ENCODE measurements at places on chromosomes 13 and 19.

DNA sequence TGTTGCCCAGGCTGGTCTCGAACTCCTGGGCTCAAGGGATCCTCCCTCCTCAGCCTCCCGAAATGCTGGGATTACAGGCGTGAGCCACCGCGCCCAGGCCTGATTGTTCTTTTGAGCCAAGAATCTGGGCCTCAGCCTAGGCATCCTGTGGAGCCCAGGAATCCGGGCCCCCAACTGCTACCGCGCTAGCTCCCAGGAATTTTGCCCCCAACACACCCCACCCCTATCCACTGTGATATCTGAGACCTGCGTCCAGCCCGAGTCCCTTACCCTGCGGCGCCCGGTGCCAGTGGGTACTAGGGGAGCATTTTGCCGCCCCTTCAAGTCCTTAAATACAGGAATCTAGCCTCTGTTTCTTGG, 838 bp upstream of the MYADM start:
- no peak for DNase-seq

GRCh38 chr13:74134221-74134776, at the start of gene KLF12:
Gene KLF12, minus strand, starts transcription at chr13:74134404.
- peak; percentile 98 for DNase-seq

GRCh38 chr19:18700501-18701249, 17.2 kb downstream of the CRTC1 start:
- DNase-seq, result peak; percentile 81

DNA sequence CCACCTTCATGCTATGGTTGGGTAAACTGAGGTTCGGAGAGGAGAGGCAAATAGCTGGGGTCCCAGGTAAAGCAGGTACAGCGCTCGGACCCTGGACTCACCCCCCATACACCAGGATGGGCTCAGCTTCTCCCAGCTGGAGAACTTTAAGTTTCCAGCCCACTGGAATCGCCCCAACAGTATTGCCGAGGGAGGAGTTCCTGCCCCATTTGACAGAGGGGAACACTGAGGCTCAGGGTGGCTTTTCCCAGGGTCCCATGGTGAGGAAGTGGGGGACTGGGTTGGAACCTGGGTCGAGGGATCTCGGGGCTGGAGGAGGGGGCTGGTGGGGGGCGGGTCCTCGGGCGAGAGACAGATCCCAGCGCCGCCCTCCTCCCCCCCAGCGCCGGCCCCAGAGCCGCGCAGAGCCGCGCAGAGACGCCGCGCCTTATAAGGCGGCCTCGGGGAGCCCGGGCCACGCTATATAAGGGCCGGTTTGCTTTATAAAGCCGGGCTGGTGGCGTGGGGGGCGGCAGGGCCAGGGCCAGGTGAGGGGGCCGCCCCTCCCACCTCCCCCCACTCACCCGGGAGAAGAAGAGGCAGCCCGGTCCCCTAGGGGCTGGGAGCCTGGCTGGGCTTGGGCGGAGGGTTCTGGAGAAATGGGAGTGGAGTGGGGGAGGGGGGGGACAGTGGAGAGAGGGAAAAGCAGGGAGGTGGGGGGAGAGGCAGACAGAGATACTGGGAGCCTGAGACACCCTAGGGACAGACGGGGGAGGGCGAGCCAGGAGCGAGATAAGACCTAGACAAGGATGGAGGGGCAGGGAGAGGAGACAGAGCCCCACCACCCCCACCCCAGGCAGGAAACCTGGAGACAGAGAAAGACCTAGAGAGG, 1.1 kb downstream of the CNN1 start:
- DNase-seq, result no peak

- no peak for DNase-seq
Observed at GRCh38 chr19:35438527-35438926, 9.5 kb upstream of the FFAR2 start.

DNA sequence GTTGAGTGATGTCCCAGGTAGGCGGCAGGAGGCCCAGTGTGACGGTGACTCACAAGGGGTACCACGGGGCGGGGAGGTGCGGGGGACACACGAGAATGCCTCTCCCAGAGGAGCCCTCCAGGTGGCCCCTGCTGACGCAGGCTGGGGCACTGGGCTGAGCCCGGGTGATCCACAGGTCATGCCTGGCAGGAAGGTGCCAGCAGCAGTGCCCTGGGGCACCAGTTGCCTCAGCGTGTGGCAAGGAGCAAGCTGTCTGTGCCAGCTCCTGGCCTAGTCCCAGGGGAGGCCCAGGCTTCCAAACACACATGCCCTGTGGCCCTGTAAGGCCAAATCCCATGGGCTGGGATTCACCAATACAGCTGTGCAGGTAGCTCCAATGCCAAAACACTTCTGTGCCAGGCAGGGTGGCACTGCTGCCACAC, 28.0 kb downstream of the AKT2 start:
- no peak for DNase-seq

- DNase-seq, result no peak
Observed at GRCh38 chr13:49326222-49326917, 78.6 kb downstream of the CDADC1 start.

GRCh38 chr13:99066219-99066618, 88.4 kb upstream of the DOCK9 start:
- no peak for DNase-seq

DNA sequence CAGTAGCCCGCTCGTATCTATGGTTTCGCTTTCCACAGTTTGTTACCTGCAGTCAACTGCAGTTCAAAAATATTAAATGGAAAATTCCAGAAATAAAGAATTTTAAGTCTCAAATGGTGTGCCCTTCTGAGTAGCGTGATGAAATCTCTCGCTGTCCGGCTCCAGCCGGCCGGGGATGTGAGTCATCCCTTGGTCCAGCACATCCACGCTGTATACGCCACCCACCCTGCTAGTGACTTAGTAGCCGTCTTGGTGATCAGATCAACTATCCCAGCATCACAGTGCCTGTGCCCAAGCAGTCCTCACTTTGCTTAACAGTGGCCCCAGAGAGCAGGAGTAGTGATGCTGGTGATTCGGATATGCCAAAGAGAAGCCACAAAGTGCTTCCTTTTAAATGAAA, 40.0 kb downstream of the ZNF331 start:
- DNase-seq, result no peak

DNA sequence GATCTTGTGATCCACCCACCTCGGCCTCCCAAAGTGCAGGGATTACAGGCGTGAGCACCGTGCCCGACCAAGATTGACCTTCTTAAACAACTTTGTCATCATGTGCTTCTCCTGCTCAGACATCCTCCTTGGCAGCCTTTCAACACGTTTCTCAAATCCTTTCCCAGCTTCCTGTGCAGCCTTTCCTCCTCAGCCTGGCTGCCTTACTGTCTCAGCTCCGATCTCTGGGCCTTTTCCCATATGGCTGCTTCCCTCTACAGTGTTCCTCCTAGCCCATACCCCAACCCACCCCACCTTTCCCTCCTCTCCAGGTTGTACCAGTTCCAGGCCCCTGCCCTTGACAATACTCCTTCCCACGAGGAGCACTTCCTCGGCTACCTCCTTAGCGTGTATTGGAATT, 7.2 kb downstream of the PHF11 start:
- no peak for DNase-seq

DNA sequence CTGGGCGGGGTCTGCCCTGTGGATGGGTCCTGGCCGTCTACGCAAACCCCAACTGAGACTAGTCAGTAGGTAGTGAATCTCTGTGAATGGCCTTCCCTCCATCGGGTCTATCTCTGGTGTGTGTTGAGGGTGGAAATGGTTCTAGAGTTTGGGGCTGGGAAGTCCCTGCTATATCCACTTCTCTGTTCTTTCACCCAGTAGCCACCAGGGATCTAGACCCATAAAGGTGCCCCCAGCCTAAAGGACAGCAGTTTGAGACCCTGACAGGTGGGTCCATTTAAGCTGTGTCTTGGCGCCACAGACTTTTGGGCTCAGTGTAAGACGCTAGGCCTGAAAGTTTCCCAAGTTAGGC, 57.7 kb downstream of the ZNF568 start:
- no peak for DNase-seq

- DNase-seq, result no peak
Observed at GRCh38 chr13:48397744-48398143, 15.2 kb downstream of the LPAR6 start.

- DNase-seq, result no peak
Observed at GRCh38 chr13:102517959-102518358, 78.8 kb upstream of the TPP2 start.

DNA sequence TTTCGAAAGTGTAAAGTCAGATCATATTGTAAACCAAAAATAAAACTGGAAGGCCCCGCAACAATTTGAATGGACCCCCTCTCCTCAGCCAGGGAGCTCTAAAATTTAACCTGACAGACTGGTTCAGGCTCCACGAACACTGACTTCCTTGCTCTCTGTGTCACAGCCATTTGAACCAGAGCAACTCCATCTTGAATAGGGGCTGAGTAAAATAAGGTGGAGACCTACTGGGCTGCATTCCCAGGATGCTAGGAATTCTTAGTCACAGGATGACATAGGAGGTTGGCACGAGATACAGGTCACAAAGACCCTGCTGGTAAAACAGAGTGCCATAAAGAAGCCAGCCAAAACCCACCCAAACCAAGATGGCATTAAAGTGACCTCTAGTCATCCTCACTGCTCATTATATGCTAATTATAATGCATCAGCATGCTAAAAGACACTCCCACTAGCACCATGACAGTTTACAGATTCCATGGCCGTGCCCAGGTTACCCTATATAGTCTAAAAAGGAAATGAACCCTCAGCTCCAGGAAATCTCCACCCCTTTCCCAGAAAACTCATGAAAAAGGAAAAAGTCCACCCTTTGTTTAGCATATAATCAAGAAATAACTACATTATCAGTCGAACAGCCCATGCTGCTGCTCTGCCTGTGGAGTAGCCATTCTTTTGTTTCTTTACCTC, 43.1 kb downstream of the RFXAP start:
- no peak for DNase-seq

DNA sequence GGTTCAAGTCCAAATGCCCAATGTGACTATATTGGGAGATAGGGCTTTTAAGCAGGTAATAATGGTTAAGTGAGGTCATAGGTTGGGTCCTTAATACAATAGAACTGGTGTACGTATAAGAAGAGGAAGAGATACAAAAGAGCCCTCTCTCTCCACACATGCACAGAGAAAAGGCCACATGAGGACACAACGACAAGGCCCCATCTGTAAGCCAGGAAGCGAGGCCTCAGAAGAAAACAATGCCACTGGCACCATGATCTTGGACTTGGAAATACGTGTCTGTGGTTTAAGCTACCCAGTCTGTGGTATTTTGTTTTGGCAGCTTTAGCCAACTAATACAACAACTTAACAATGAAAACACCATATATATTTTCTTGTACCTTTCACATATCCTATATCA, 23.4 kb upstream of the RFC3 start:
- DNase-seq, result no peak

GRCh38 chr19:47253467-47253881, 2.9 kb upstream of the CCDC9 start:
- DNase-seq, result no peak

DNA sequence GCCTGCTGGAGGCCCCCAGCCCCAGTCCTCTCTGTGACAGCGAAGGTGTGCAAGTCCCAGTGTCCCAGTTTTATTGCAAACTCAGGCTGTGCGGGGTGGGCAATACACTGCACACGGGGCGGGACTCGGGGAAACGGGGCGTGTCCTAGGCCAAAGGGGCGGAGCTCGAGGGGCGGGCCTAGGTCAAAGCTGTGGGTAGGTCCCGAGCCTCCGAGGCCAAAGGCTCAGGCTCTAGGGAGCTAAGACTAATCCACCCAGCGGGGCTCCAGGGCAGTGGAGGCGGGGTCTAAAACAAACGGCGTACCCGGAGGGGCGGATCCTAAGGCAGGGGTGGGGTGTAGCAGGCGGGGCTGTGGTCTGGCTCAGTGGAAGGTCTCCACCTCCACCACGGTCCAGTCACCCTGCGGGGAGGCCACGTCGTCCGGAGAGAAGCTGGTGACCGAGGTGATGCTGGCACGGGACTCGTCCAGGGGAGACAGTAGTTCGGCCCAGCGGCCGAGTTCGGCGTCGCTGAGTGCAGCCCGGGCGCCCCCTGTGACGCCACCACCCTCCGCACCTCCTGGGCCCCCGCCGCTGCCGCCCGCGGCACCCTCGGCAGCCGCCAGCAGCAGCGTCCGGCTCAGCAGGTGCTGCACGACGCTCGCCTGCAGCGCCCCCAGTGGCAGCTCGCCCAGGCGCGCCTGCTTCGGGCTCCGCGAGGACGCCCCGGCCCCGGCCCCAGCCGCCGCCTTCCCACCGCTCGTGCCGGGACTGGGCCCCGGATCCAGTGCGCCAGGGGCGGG, 5.3 kb downstream of the PRR36 start:
- DNase-seq, result peak; percentile 84

GRCh38 chr13:60095300-60095699, 68.4 kb downstream of the DIAPH3 start:
- DNase-seq, result no peak

DNA sequence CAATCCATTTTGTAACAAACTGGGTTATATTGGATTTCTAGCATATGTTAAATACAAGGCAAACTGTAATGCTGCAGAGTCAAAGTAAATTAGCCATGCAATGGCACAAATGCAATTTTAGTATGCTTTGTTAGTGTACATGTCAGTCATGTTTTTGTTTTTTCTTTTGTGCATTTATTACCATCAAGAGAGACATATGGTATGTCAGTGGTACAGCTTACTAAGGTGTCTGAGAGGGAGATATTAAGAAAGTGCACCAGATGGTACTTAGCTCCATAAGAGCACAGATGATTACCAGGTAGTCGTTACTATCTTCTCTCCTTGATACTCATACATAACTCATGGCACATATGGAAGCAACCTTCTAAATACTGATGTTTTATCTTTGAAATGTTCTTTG, 550.3 kb downstream of the GPC5 start:
- DNase-seq, result no peak

DNA sequence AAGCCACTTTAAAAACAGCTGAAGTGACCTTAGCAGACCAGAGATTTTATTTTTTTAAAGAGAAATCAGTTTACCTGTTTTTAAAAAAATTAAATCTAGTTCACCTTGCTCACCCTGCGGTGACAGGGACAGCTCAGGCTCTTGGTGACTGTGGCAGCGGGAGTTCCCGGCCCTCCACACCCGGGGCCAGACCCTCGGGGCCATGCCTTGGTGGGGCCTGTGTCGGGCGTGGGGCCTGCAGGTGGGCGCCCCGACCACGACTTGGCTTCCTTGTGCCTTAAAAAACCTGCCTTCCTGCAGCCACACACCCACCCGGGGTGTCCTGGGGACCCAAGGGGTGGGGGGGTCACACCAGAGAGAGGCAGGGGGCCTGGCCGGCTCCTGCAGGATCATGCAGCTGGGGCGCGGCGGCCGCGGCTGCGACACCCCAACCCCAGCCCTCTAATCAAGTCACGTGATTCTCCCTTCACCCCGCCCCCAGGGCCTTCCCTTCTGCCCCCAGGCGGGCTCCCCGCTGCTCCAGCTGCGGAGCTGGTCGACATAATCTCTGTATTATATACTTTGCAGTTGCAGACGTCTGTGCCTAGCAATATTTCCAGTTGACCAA, 10.8 kb downstream of the PLPPR3 start:
- DNase-seq, result no peak

GRCh38 chr13:27419328-27419727, 5.1 kb upstream of the GTF3A start:
- no peak for DNase-seq

Measured in activated CD8-positive, alpha-beta memory T cell treated with anti-CD3 and anti-CD28 coated beads, Interleukin-2, amount 10 ng/mL, durations not matched to agents 7 days and 5 days (primary cell).